ENCODE measurements at places on chromosomes 7 and 10. TPM values are rescaled to one million over a fixed set of nuclear protein-coding genes. Genes with fewer than 3 reads are reported as not detected.

RAMP3 gene
- polyA plus RNA-seq: 58.4 TPM

LRRTM3 gene
- polyA plus RNA-seq: 0.02 TPM

ATOH7 gene
- polyA plus RNA-seq: 0.05 TPM

- DNase-seq: no peak
Observed at GRCh38 chr10:53422223-53422888, 649.8 kb upstream of the MBL2 start.

DNA sequence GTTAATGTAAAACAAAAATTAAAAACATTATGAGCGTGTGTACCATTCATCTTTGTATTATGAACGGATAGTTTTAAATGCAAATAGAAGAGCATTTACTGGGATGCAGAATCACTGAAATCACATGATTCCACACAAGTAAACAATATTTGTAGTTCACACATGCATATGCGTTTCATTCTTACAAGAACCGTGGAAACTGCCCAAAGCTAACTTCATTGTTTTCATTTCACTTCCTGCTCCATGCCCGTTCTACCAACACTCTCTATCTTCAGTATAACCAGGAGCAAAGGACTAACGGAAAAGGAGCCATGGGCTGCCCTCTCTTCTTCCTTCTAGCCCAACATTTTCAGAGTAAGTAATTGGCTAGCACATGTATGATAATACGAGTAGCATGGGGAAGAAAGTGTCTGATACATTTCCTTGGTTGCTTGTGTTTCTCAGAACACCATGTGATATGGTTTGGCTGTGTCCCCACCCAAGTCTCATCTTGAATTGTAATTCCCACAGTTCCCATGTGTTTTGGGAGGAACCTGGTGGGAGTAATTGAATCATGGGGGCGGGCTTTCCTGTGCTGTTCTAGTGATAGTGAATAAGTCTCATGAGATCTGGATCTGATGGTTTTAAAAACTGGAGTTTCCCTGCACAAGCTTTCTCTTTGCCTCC is 38.8 kb downstream of the ZNF783 start:
- no peak for DNase-seq

- DNase-seq: peak; percentile 50
Observed at GRCh38 chr10:21314906-21315644, 210.4 kb downstream of the SKIDA1 start.

DNA sequence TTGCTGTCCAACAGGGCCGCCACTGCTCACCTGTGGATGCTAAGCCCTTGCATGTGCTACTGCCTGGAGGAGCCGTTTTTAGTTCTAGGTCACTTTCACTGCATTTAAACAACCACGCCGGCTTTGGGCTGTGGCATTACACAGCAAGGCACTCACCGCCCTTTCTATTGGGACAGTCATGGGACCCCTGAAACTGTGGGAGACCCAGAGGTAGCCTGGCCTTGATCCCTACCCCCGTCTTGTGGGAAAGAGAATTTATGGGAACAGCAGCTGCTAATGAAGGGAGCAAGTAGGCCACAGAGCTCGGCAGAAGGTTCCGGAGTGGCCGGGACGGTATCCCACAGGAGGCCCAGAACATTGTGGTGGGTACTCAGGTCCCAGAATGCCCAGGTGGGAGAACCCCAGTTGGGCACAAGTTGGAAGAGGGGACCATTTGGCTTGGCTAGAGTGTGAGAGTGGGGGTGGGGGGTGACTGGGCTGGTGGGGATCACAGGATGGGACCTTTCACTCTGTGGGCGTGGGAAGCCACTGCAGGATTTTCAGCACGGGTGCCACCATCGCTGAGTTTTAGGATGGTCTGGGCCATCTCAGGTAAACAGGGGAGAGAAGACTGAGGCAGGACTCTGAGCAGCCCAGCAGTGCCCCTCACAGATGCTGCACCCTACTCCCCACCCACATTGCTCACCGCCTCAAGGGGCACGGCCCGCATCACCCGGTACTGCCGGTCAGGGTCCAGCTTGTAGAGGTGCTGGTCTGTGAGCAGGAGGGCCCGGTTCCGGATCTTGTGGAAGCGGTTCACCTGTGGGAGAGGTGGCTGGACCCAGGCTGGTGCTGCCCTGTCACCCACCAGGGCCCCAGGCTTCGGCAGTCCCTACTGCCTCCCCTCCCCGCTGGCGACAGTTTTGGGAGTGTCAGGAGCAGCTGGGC is 15.2 kb downstream of the MYO1G start:
- DNase-seq: peak; percentile 11

DNA sequence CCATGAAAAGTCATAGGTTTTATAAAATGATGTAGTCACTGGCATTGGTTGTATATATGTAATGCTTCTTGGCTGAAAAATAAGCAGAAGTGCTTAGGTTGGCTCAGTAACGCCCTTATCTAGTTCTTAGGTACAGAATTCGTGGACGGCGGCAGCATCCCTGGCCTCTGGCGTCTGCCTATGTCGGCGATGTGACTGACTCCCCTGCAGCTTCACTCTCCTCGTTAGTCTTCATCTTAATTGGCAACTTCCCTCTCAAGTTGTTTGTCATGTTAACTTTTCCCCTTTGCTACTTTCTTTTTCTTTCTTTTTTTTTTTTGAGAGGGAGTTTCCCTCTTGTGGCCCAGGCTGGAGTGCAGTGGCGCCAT is 18.5 kb downstream of the CHST12 start:
- no peak for DNase-seq

- peak; percentile 3 for DNase-seq
Observed at GRCh38 chr10:70321233-70321632, 37.4 kb upstream of the NPFFR1 start.

DNA sequence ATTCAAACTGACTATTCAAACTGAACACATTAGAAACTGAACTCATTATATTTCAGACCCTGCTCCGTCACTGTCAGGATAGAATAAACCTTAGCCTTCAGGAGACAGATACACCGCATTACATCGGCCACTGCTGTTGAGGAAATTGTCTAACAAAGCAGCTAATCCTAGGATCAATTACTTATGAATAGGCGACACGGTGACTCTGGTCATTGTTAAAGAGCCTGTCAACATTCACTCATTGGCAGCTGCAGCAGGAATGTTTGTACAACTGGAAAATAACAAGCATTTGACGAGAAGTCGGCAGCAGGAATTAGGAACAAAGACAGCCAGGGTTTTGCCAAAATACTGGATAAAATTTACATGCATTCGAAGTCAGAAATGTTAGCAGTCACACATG is 112.0 kb upstream of the MKX start:
- no peak for DNase-seq

DNA sequence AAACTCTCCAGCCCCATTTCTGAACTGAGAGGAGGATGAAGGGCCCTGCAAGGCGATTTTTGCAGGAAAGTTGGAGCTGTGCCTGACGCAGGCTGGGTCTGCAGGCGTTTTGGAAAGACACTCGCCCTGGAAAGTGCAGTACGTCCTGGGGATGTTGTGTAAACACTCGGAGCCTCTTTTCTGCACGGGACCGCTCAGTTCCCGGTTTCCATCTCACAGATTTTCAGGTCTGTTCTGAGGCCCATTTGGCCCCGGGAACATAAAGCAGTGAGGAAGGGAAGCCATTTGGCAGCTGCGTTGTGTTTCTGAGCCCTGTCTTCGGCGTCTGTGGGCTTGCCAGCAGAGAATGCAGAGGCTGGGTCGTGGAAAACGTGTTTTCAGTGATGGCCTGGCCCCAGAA is 655.0 kb upstream of the MGMT start:
- peak; percentile 40 for DNase-seq

DNA sequence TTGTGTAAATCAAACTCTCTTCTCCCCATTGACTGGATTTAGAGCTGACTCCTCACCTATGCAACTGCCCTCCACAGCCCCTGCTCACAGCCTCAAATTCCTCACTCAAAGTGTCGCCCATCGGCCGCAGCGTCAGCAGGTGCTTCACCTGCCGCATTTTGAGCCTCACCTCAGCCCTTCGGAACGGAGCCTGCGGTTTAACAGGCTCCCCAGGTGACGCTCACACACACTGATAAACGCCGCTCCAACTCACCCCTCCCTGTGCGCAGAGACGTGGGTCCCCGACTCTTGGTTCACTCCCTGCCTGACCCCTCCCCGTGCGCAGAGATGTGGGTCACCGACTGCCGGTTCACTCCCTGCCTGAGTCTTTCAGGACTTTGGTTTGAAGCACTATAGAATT is 57.1 kb downstream of the CARD11 start:
- no peak for DNase-seq

GRCh38 chr10:106310596-106310995 is 853.9 kb downstream of the SORCS1 start:
- no peak for DNase-seq

DNA sequence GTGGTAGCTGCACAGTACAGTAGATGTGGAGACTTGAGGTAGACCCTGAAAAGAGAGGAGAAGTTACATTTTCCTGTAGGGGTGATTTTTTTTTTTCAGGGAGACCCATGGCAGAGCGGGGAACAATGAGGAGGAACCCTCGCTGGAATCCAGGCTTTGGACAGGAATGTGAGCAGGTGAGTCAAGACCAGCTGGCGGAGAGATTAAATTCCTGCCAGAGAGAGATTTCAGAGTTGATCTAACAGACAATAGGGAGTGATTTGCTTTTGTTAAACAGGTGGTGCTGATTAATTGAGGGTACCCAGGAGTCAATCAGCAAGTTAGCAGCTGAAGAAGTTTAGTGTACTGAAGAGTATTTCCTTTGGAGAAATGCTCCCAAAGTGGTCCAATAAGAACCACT is 41.6 kb upstream of the MINDY3 start:
- DNase-seq: no peak

- no peak for DNase-seq
Observed at GRCh38 chr10:62136931-62137330, 131.7 kb downstream of the RTKN2 start.

DNA sequence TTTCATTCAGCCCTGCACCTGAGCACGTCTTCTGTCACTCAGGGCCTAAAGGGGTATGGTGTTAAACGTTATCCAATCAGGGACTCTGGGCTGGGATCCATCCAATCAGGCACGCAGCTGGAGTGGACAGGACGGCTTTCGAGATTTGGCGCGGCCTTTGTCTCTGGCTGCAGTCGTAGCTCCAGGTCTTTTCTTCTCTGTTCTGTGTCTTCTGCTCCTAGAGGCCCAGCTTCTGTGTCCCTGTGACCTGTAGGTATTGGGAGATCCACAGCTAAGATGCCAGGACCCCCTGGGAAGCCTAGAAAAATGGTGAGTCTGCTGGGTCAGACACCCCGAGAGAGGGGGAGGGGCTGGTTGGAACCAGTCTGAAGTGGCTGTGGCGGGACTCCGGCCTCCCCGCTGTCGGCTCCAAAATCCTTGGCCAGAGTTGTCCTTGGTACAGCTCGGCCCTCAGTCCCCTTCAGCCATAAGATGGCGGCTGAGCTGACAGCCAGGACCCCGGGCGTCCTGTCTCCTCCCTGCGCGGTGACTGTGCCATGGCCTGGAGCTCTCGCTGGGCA is 11.7 kb upstream of the ZNF680 start:
- DNase-seq: peak; percentile 89
